ENCODE measurements at places on chromosomes 7 and 10. TPM values are rescaled to one million over a fixed set of nuclear protein-coding genes. Genes with fewer than 3 reads are reported as not detected.

Gene C1QL3
- not detected for total RNA-seq

Gene GRID1
- total RNA-seq: not detected

Gene OR9A2
- total RNA-seq: not detected

Gene NPTX2
- not detected for total RNA-seq

Gene PDIA4
- total RNA-seq: 86.3 TPM
